ENCODE measurements at places on chromosomes 13 and 19.
A peak's percentile ranks its signal among the peaks of the same experiment; 100 is the strongest.

GRCh38 chr13:29594303-29594709 lies 1.2 kb downstream of the SLC7A1 start:
- DNase-seq: peak; percentile 81

- no peak for DNase-seq
Measured at GRCh38 chr19:47897861-47898260, 11.7 kb upstream of the SULT2A1 start.

DNA sequence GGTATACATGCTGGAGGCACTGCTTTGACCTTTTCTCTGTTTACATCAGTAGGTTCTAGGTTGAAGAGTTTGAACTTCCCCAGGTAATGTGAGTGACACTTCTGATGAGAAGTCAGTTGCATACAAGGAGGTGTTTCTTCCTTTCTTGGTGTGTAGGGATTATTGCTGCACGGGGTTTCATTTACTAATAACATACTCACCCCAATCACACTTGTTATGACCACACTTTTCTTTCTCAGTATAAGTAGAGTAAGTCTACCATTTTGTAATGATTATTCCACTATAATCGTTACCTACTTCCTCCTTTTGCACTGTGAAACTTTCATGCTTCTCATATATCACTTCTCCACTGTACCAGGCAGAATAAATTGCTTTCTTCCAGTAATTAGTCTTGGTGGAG lies 138.0 kb downstream of the TNFSF13B start:
- no peak for DNase-seq

GRCh38 chr13:39577838-39578491 lies 25.0 kb downstream of the LHFPL6 start:
- no peak for DNase-seq

DNA sequence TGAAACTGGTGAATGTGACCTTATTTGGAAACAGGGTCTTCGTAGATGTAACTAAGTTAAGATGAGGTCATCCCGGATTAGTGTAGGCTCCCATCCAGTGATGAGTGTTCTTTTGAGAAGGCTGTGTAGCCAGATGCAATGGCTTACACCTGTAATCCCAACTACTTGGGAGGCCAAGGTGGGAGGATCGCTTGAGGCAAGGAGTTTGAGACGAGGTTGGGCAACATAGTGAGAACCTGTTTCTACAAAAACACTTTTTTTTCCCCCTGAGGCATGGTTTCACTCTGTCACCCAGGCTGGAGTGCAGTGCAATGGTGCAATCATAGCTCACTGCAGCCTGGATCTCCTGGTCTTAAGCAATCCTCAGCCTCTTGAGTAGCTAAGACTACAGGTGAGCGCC lies 36.4 kb downstream of the FBN3 start:
- no peak for DNase-seq

- no peak for DNase-seq
Measured at GRCh38 chr19:38734426-38735256, 9.6 kb downstream of the CAPN12 start.

- DNase-seq: no peak
Measured at GRCh38 chr19:4365341-4365740, 22.0 kb downstream of the MPND start.

GRCh38 chr13:104809483-104809882 lies 1726.0 kb downstream of the EFNB2 start:
- no peak for DNase-seq
